HCEC 1CT (cell line): ENCODE measurements at places on chromosomes 13 and 19.
A peak's percentile ranks its signal among the peaks of the same experiment; 100 is the strongest.

- DNase-seq = no peak
Measured at GRCh38 chr19:51546650-51547396, 15.4 kb upstream of the SIGLEC6 start.

DNA sequence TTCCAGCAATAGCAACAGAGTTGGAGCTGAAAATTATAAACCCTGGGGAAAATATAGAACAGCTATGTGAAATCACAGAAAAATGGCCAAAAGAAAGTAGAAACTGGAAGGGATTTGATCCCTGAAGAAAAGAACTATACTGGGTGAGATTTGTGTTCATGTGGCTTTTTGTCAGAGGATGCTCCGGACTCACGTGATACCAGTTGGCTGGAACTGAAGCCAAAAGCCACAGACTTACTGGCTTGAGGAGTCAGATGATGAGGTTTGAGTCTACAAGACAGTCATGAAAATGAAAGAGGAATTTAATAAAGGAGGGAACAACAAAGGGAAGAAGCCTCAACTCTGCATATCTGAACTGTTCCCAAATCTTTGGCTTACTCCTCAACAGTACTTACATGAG is 427.1 kb downstream of the GPC5 start:
- no peak for DNase-seq

DNA sequence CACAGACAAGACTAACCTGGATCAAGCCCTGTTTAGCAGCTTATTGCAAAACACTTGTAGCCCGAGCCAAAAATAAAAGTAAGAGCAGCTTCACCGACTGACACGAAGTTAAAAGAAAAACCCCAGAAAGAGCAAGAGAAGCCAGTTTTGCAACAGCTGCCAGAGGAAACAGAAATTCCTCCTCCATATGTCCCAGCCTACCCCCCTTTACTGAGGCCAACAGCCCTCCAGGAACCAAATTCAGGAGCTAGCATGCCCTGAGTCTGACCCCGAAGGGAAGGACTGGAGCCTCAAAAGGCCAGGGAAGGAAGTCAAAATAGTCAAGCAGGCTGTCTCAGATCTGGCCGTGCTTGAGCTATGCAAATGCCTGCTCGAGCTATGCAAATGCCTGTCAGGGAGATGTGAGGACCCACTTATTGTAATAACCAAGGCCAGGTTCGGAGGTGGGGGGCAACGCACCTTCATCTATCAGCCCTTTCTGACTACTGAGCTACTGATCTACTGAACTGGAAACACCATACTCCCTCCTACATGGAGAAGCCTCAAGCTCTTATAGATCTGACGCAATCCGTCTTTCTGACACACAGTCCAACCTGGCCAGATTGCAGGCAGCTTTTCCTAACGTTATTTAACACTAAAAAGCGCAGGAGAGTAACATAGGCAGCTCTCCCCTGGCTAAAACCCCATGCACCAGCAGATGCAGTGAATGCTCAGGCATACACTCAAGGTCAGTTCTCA is 6.7 kb downstream of the SIGLEC11 start:
- DNase-seq = no peak

DNA sequence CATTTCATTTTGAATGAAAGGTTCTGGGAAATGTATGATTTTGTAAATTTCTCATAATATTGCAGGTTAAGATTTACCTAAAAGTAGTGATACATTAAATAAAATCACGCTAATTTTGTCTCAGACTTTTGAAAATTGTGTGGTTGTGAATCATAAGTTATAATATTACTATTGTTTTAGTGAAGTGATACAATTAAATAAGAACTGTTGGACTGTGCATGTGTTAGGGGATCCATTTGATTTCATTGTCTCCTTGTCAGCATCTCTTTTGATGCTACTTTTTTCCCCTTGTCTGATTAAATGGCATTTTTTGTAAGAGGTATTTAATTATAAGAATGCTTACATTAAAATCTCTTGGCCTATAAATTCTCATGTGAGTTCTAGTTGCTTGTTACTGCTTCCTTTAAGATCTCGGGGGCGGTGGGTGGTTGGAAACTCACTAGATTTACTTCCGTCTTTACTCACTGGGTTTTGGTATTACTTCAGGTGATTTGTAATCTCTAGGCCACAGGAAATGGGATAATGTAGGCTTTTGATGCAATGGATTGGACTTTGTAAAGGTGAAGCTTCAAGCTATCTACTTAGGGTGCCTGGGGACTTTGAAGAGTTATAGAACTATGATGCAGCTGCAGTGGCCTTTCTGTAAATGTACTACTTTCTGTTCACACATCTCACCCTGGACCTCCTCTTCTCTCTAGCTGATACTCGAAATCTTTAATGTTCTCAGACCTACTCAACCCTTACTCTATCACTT is 66.5 kb downstream of the PAN3 start:
- DNase-seq = no peak

GRCh38 chr13:20182231-20182846 is 10.4 kb downstream of the GJB2 start:
- peak; percentile 76 for DNase-seq

- no peak for DNase-seq
Measured at GRCh38 chr13:20498659-20499058, 27.0 kb downstream of the CRYL1 start.
